ENCODE measurements at places on chromosomes 7 and 10.

DNA sequence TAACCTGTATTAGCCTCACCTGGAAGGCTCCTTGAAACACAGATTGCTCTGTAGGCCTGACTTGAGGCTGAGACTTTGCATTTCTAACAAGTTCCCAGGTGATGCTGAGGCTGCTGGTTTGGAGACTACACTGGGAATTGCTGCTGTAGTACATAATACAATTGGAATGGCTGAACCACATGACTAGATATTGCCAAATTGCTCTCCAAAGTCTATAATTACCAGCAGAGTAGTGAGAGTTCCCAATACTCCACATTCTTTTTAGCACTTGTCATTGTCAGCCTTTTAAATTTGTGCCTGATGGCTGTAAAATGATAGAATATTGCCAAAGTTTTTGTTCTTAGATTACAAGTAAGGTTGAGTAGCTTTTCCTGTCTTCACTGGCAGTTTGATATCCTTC lies 39.9 kb downstream of the PLEKHA8 start:
- DNase-seq, result no peak

GRCh38 chr7:90596671-90597562 lies 796 bp downstream of the CDK14 start:
- no peak for DNase-seq

GRCh38 chr7:30134611-30135300 lies at the start of gene MTURN:
Gene MTURN (plus strand): TSS chr7:30134986. CDS start chr7:30135137, 151 bp downstream.
- peak; percentile 30 for DNase-seq

DNA sequence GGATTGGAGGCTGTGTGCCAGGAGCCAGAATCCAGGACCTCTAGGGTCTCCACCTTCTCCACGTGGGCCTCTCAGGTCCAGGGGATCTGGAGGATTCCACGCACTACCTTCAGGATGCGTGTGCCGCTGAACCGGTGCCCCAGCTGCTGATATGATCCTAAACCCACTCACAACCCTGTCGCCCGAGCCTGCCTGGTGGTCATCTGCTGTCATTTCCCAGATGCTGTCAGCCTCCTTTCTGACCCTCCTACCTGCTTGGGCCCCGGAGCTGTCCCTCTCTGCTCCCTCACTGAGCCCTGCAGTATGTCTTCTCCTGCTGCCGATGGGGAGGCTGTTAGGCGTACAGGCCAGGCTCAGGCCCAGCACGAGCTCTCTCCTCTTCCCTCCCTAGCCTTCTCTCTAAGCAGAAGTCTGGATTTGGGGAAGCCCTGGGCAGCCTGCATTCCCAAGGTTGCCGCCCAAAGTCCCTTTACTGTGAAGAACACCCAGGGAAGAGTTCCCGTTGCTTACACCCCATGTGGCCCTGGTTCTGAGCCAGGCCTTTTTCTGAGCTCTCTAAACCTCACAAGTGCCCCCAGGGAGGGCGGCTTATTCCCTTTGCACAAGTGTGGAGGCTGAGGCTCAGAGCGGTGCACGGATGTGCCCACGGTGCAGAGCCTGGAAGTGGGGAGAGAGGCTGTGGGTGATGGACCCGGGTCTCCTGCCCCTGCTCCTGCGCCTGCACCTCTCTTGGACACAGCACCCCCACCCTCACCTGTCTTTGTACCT lies 30.8 kb upstream of the ZNF488 start:
- no peak for DNase-seq

GRCh38 chr10:10803278-10803677 lies 214.4 kb upstream of the CELF2 start:
- no peak for DNase-seq

DNA sequence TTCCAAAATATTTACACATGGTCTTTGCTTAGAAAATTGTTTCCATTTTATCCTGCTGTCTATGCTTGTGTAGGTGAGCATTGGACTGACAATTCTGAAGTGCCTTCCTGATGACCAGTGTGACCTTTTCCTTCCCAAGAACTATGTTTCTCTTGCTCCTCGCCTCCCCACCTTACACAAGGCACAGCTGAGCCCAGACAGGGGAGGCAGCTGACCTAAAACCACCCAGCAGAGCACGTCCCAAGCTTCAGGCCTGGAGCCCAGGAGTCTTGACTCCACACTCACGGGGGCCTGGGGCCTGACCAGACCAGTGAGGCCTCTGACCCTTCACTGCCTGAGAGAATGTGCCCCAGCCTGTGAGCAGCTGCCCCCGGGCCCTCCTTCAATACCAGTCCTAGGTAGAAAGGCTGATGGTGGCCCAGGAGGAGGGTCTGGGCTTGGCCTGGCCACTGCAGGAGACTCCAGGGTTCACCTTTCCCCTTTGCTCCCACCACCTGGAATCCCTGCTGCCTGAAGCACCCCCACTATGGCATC lies 7.0 kb downstream of the CALML5 start:
- DNase-seq, result no peak

- DNase-seq, result no peak
These were observed 13.6 kb downstream of the STAMBPL1 start for GRCh38 chr10:88893611-88894010.

- DNase-seq, result no peak
These were observed 466.1 kb downstream of the GRID1 start for GRCh38 chr10:85900487-85900886.

DNA sequence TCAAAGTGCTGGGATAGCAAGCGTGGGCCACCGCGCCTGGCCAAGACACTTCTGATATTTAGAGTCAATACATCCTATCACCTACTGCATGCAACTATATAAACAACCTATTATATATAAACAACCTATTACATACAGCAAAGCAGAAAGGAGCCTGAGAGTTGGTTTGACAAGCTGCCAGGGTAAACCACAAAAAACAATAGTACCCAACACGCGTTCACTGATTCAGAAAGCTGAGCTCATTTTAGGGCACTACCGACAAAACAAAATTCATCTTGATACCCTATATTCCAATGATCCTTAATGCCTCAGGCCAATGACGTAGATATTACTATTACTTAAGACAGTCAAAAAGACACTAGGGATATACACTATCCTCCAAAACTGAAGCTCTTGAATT lies 16.2 kb downstream of the MALSU1 start:
- no peak for DNase-seq

GRCh38 chr10:13056456-13057077 lies 43.4 kb upstream of the OPTN start:
- no peak for DNase-seq

GRCh38 chr7:92634205-92634604 lies 44.0 kb upstream of the FAM133B start:
- no peak for DNase-seq

DNA sequence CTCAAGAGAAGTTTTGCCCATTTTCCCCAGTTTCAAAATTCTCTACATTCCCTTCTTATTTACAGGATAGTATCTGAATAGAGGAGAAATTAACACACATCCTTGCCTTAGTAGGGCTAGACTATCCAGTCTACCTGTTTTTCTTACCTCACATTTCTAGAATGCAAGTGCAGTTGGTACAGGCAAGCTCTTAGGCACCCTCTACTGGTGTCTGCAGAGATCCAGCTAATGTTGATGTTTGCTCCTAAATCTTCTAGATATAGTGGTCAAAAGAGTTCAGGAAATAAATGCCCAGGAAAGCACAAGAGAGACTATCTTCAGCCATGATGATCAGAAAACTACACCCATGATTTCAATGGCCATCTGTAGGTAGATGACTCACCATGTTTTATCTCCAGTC lies 205.3 kb downstream of the HTR7 start:
- no peak for DNase-seq

- DNase-seq, result no peak
These were observed 17.3 kb upstream of the CSGALNACT2 start for GRCh38 chr10:43120929-43121314.

DNA sequence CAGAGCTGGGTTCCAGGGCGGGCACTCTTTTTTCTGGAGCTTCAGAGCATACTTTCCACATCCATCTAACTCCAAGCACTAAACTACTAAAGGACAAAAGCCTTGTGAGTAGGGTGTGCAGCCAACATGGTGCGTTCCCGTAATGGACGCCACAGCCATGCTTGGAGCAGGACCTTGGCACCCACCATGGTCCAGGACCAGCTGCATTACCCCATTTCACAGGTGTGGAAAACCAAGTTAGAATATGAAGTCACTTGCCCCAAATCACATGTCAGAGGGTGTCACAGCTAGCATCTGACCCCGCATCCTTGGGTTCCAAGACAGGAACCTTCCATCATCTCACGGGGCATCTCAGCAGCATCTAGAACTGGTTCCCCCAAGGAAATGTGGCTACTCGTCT lies 112.4 kb downstream of the SMURF1 start:
- no peak for DNase-seq

DNA sequence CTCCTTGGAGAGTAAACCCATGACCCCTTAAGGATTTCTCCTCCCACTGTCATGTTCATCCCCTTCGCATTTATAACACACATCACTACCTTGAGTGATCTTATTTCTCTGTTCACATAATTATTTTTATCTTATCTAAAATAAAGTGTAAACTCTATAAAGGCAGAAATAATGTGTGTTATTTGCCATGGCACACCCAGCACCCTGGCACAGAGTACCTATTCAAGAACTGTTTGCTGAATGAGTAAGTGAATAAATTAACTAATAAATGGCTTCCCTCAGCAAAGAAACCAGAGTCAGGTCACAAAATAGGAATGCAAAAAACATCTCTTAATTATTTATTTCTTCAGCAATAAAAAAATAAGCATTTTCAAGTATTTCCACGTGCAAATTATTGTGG lies 330.3 kb upstream of the GHITM start:
- no peak for DNase-seq

- DNase-seq, result no peak
These were observed 48.6 kb downstream of the COA1 start for GRCh38 chr7:43680736-43681135.

- DNase-seq, result no peak
These were observed 244.5 kb upstream of the ETV1 start for GRCh38 chr7:14233868-14234369.

- no peak for DNase-seq
These were observed 8.6 kb upstream of the ORAI2 start for GRCh38 chr7:102424787-102425218.

GRCh38 chr10:99457813-99458212 lies 27.4 kb upstream of the GOT1 start:
- DNase-seq, result no peak

GRCh38 chr10:14573666-14574261 lies 200.9 kb downstream of the FAM107B start:
- no peak for DNase-seq

DNA sequence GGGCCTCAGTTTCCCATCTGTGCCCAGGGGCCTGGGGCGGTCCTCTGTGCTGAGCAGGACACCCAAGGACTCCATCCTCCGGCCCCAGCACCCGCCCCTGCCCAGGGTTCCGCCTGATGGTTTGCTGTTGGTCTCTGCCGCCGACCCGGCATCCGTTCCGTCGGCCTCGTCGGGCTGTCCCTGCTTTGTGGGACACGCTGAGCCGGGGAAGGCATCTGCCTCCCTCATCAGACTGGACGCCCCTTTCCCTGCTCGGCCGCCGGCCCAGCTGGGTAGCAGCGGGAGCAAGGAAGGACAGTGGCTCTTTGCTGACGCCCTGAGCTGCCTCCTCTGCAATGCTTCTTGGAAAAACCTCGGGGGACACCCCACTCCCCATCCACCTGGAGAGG lies 39.5 kb downstream of the FAM20C start:
- DNase-seq, result no peak

GRCh38 chr7:92489634-92490033 lies 11.9 kb upstream of the ERVW-1 start:
- no peak for DNase-seq

- no peak for DNase-seq
These were observed 34.3 kb upstream of the TMEM26 start for GRCh38 chr10:61487506-61487905.
